ENCODE measurements at places on chromosomes 3 and 15. TPM values are rescaled to one million over a fixed set of nuclear protein-coding genes. Genes with fewer than 3 reads are reported as not detected.

Gene FRMD5
- under 0.01 TPM for total RNA-seq

Gene CPNE9
- not detected for total RNA-seq

Gene GOLGA8T
- total RNA-seq = not detected

Gene MCTP2
- 1.5 TPM for total RNA-seq

Gene RASA2
- 12.5 TPM for total RNA-seq
